ENCODE measurements at places on chromosomes 1 and 21.

GRCh38 chr21:42747746-42748351 is 94.4 kb downstream of the PDE9A start:
- no peak for DNase-seq

DNA sequence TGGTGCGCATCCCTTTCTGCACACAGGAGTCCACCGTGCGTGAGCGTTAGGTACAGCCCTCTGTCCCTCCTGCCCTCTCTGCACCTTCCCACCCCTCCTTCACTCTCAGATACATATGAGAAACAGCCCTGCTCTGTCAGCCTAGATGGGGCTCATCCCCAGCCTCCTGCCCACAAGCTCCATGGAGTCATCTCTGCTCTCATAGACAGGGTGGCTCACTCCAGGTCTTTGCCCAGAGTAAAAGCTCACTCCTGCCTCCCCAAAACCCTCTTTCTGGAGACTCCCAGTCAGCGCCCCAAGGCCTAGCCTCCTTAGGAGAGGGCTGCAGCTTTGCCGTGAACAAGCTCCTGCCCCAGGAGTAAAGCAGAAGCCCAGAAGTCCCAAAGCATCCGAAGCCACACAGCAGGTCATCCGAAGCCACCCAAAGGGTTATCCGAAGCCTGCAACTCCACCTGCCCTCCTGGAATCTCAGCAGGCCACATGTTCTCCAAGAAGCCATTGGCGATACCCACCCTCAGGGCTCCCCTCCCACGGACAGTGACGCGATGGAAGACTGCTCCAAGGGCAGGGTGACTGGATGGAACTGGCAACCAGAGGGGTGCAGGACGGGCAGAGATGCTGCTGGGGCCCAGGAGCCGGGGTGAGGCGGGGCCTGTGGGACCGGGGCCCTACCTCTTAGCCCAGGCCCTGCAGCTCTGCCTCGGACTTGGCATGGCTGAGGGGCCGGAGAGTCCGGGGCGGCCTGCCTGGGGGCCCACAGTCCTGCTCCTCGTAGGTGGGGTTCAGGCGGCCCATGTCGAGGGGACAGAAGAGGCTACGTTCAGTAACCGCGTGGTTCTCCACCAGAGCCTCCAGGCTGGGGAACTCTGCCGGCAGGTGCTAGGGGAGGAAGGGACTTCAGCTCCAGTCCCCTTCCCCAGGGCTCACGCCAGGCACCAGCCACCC is 3.6 kb upstream of the KIF17 start:
- DNase-seq, result no peak

DNA sequence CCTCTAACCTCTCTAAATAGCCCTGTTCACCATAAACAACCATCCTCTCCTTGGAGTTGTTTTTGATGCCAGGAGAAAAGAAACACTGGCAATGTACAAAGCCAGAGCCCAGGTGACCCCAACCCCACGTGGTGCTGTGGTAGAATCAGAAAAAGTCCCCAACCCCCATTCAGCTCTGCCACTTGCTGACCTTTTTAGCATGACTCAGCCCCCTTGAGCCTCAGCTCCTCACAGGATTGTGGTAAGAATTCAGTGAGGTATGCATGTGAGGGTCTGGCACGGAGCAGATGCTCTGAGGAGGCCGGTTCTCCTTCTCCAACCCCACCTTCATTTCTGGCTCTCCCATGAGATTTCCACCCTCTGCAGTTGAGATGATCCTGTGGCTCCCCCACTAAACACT is 11.1 kb upstream of the CHI3L1 start:
- no peak for DNase-seq

GRCh38 chr1:158496374-158496773 is 24.4 kb downstream of the OR10R2 start:
- DNase-seq, result no peak

GRCh38 chr1:19436716-19437476 is 48.4 kb downstream of the CAPZB start:
- DNase-seq, result no peak

DNA sequence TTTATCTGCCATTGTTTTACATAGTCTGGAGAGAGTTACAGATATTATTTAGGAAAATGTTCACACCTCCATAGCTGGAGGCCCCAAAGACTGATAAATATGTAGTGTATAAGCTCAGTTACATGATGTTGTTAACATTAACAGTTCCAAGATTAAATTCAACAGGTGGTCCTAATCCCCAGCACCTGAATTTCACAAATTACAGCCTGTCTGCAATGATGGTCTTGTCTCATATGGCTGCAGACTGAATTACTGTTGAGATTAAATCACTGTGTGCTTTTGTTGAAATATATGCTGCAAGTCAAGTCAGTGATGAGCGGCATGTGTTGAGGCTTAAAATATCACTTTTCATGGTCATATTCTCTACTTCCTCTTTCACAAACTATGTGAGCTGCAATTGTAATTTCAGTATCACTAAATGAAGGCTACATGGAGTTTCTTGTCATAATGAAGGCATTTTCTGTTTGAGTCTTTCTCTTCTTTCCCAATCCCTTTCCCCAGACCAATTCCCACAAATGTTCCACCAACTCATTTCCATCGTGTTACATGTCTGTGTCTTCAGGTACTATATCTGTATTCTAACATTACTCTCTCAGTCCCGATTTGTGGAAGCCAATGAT is 4.2 kb downstream of the ST6GALNAC5 start:
- DNase-seq, result no peak

DNA sequence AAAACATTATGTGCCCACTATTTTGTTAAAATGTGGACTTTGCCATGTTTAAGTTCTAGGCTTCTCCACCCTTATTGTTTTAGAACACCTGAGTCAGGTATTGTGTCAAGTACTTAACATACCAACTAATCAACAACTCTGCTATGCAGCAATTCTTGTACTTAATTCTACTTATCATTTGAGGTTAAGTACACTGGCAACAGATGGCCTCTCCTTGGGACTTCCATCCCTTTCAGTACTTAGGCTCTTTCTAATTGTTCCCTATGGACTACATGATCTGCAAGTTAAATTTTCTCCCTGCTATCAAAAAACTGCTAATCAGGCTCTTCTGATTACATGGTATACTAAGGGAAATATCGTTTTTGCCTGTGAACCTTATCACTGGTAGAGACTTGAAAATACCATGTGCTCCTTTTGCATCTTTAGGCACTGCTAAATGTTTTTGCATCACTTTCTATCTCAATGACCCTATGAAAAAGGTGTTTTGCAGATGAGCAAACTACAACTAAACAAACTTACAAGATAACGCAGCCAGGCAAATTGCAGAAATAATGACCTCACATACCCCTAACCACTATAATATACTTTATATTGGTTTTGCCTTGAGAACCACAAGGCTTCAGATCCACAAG is 18.9 kb downstream of the SFPQ start:
- no peak for DNase-seq

DNA sequence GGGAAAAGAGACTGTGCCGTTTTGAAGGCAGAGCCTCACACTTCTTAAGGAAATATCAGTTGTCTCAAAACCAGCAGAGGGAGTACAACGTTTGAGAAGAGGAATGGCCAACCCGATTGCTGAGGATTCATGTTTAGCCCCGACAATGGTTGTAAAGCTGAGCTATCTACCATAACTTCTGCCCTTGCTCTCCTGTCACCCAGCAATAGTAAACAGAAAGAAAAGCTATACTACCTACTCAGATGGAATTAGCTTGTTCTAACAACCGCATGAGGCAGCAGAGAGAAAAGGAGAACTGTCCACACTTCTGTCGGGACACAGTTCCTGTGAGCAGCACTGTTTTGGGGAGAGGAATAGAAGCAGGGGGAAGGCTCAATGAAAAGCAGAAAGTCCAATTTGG is 91.2 kb downstream of the SLC45A1 start:
- DNase-seq, result no peak

- no peak for DNase-seq
Measured at GRCh38 chr1:55359611-55360010, 144.4 kb upstream of the USP24 start.

GRCh38 chr21:26557106-26557505 is 16.0 kb downstream of the CYYR1 start:
- no peak for DNase-seq

DNA sequence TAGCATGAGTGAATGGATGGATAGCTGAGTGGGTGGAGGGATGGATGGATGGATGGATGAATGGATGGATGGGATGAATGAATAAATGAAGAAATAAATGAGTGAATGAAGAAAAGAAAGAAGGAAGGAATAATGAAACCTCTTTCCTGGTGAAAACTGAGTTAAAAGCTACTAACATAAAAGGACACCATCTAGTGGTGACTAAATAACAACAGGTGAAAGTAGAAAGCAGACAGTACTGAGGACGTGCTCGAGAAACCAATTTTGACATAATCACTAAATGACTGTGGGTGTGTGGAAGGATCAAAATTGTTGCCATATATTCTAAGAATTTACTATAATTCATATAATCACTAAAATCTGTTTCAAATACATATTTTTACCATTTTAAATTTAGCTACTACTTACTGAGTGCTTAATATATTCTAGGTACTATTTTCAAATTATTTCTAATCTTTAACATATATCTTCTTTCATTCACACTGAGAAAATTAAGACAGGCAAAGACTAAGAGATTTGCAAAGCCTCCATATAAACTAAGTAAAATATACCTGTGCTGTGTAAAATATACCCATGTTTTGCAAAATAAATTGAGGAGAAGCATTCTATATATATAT is 522.9 kb downstream of the LRRIQ3 start:
- no peak for DNase-seq

- no peak for DNase-seq
Measured at GRCh38 chr1:15106608-15107007, 46.9 kb upstream of the TMEM51 start.
